ENCODE measurements at places on chromosomes 5 and 9.

GRCh38 chr5:148859703-148860102 is 33.3 kb downstream of the ADRB2 start:
- no peak for DNase-seq

DNA sequence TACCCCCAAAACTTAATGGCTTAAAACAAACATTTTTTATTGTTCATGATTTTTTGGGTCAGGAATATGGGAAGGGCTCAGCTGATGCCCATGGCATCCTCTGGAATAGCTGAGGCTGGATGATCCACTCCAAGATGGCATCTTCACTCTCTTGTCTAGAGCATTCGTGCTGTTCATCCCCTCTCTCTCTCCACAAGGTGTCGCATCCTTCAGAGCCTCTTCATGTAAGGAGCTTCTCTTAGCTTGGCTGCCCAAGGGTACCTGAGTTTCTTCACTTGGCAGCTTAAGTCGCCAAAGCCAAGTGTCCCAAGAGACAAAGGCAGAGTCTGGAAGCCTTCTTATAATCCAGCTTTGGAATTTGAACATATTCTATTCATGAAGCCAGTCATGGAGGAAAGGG is 294.7 kb downstream of the CHSY3 start:
- DNase-seq, result no peak

DNA sequence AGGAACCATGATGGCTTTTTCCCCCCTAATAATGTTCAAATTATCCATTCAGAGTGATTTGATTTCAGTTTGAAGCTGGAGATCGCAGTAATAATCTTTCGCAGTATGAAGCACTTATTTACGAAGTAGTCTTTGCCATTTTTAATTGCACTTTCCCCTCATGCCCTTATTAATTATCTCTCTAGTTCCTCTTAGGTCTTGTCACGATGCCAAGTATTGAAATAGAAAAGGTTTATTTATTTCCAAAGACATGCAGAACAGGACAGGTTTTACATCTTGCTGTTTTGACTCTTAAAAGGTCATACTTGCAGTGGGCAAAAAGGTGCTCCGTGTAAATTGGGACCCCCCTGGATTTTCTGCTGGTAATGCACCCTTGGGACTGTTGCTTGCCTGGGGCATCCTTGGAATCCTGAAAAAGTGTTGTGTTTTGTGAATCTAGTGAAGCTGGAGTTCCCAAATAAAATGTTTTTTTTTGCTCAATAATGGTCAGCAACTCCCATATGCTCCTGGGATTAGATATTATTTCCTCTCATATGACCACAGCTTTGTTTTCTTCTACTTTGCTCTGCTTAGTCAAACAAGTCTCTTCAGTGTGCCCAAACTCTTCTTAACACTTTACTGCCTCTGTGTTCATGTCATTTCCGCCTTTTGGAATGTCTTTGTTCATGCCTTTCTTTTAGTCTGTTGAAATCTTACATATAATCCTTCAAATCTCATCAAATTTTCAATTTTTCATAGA is 278.3 kb downstream of the TMEM38B start:
- DNase-seq, result no peak

DNA sequence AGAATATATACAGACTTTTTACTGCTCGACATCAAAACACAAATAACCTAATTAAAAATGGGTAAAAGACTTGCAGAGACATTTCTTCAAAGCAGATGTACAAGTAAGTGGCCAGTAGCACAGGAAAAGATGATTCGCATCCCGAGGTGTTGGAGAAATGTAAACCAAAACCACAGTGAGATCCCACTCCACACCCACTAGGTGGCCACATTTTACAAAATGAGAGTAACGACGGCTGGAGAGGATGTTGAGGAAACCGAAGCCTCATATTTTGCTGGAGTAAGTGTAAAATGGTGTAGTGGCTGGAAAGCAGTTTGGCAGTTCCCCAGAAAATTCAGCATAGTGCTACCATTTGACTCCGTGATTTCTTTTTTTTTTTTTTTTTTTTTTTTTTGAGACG is 21.3 kb upstream of the GBGT1 start:
- DNase-seq, result no peak

DNA sequence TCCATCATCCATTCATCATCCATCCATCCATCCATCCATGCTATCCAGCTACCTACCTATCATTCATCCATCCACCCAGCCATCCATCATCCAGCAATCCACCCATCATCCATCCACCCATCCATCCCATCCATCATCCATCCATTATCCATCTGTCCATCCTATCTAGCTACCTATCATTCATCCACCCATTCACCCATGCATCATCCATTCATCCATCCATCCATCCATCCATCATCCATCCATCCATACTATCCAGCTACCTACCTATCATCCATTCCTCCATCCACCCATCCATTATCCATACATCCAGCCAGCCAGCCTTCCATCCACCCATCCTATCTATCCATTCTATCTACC is 26.3 kb downstream of the SLC6A3 start:
- DNase-seq, result no peak

GRCh38 chr5:26326153-26326759 is 712.1 kb downstream of the CDH9 start:
- DNase-seq, result no peak
